ENCODE measurements at places on chromosomes 13 and 19. TPM values are rescaled to one million over a fixed set of nuclear protein-coding genes. Genes with fewer than 3 reads are reported as not detected.
A peak's percentile ranks its signal among the peaks of the same experiment; 100 is the strongest.

Gene GPR183
- polyA plus RNA-seq: 1.9 TPM

Gene ZNF555
- 11.0 TPM for polyA plus RNA-seq

Gene ADGRE2
- 0.48 TPM for polyA plus RNA-seq

Gene ZNF560
- 0.38 TPM for polyA plus RNA-seq

Gene RUBCNL
- polyA plus RNA-seq: 2.3 TPM

Gene CABP5
- polyA plus RNA-seq: not detected

Gene CCNA1
- polyA plus RNA-seq: 0.70 TPM

Gene TTC9B
- not detected for polyA plus RNA-seq

Gene MYH14
- polyA plus RNA-seq: 27.2 TPM

Gene FFAR1
- 0.46 TPM for polyA plus RNA-seq

Gene DACH1
- 99.0 TPM for polyA plus RNA-seq

Gene DAND5
- polyA plus RNA-seq: 0.06 TPM

Gene ALOX5AP
- polyA plus RNA-seq: 2.5 TPM

Gene PABPC3
- 1.1 TPM for polyA plus RNA-seq

DNA sequence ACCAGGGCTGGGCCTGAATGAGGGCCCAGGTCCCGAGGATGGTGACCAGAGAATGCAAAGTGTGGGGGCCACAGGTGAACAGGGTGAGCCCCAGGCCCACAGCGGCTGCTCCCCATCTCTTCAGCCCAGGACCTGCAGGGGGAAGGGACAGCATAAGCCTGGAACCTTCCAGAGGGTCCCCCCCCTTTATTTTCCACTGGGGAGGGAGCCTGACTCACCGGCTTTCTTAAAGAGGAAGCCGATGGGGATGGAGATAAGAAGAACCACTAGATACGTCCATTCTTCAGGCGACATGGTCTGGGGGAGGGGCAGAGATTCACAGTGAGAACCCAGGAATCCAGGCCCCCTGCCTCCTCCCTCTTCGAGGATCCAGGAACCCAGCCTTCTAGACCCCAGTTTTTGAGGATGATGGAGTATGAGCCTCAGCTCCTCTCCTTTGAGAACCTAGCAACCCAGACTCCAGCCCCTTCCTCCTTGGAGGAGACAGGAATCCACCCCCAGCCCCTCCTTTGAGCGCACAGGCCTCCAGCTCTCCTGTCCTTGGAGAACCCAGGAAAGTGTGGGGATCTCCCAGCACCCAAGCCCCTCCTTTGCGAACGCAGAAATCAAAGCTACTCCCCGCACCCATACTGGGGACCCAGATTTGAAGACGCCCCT is 1.0 kb downstream of the MBOAT7 start:
- no peak for DNase-seq

DNA sequence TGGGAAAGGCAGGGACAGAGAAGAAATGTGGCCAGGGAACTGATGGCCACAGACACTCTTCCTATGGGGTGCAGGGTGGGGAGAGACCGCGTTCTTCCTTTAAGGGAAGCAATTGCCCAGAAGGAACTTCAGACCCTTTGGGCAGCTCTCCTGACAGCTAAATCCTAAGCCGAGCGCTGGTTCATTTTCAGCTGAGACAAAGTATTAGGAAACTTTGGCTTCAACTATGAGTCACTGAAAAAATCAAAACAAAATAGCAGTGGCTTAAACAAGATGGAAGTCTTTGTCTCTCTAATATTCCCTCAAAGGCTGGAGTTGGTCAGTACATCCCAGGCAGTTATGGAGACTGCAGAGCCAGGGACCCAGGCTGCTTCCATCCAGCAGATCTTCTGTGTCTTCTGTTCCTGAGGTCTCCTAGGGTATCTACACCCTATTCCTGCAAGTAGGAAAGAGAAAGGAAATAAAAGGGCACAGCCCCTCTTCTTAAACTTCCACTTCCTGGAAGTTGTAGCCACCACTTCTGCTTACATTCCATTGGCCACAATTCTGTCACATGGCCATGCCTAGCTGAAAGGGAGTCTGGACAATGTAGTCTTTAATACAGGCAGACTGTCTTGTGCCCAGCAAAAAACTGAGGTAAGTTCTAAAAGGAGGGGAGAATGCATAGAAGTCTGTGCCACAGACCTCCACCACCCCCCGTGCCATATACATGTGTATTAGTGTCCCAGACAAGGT is 163.5 kb downstream of the KATNAL1 start:
- no peak for DNase-seq

GRCh38 chr19:40387155-40387554 is 2.8 kb downstream of the HIPK4 start:
- DNase-seq: no peak

GRCh38 chr19:7705387-7706187 is 3.7 kb upstream of the FCER2 start:
- DNase-seq: no peak

- DNase-seq: no peak
Observed at GRCh38 chr19:55655648-55656040, 809 bp downstream of the U2AF2 start.

GRCh38 chr13:80160110-80160509 is 180.8 kb downstream of the SPRY2 start:
- no peak for DNase-seq

- DNase-seq: no peak
Observed at GRCh38 chr19:2227415-2228156, 8.5 kb downstream of the PLEKHJ1 start.

- peak; percentile 63 for DNase-seq
Observed at GRCh38 chr19:34963573-34964406, at the start of gene ZNF792. Gene ZNF792, minus strand, starts transcription at chr19:34964229. Its CDS starts 567 bp downstream, at chr19:34963662.

- DNase-seq: no peak
Observed at GRCh38 chr13:68369739-68370138, 1139.6 kb upstream of the PCDH9 start.

DNA sequence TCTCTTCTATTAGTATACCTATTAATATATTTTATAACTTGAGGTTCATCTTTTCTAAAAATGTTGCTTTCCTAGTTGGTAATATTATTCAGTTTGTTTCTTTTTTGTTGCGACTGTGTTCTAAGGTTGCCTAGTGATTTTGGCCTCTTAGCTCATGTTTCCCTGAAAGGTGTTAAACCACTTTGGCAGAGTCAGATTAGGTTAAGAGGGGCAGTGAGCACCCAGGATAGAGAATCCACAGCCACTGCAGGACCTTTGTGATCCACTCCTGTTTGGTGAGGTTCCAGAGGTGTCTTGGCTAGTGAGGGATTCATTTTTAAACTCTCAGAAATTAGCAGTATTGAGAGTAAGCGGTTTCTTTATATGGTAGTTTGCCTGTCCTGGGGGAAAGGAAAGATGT is 14.9 kb upstream of the GPR18 start:
- DNase-seq: no peak

DNA sequence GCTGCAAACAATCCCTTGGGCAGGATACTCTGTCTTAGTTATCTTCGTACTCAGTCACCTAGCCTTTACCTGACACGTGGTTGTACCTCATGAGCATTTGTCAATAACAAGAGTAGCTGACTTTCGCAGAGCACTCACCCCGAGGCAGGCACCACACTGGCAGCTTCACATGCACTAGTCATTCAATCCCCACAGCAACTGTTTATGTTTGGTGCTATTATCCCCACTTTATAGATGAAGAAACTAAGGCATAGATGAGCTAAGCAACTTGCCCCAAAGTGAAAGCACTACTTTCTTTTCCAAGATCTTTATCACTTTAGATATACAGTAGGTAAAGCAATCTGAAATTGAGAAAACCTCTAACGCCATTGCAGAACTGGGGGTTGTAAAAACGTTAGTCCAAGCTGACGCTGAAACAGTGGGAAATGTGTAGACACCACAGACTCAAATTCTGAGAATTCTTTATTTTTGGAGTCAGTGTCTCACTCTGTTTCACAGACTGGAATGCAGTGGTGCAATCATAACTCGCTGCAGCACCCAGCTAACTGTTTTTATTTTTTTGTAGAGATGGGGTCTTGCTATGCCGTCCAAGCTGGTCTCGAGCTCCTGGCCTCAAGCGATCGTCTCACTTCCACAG is 446.0 kb downstream of the FOXO1 start:
- DNase-seq: no peak

- no peak for DNase-seq
Observed at GRCh38 chr13:21934284-21934683, 263.4 kb downstream of the FGF9 start.

DNA sequence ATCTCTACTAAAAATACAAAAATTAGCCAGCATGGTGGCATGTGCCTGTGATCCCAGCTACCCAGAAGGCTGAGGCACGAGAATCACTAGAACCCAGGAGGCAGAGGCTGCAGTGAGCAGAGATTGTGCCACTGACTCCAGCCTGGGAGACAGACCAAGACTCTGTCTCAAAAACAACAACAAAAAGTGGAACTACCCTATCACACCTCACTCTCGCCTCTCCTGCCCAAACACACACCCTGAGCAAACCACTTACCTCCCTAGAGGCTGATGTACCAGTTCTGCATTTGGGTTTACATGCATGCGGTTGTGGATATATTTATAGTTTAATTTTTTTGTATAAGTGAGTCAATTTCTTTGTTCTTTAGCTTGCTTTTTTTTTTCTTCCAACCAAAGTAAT is 7.7 kb upstream of the PTOV1 start:
- no peak for DNase-seq

- no peak for DNase-seq
Observed at GRCh38 chr13:96771486-96772367, 222.5 kb downstream of the OXGR1 start.

DNA sequence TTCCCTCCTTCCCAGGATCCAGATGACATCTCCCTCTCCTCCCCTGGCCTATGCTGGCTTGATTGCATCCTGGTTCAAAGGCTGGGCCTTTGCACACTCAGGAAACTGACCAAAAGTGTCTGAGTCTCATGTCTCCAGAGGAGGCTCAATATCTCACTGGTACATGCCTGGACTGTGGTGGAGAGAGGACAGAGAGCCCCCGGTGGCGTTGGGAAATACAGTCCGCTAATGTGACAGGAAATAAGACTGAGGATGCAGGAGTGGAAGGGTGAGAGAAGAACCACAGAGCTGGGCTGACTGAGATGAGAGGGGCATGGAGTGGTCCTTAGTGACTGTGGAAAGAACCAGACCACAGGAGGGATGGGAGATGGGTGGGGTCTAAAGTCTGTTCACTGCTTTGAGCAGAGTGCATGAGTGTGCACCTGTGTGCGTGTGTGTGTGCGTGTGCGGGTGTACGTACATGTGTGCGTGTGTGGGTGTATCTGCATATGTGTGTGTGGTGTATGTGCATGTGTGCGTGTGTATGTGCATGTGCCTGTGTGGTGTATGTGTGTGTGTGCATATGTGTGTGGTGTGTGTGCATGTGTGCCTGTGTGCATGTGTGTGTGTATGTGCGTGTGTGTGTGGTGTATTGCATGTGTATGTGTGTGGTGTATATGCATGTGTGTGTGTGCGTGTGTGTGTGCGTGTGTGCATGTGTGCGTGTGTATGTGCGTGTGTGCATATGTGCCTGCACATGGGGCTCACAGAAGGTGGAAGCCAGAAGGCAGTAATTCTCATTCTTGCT is 1.9 kb downstream of the SIGLEC5 start:
- DNase-seq: no peak

GRCh38 chr19:55080121-55080967 is 4.7 kb downstream of the EPS8L1 start:
- DNase-seq: no peak

DNA sequence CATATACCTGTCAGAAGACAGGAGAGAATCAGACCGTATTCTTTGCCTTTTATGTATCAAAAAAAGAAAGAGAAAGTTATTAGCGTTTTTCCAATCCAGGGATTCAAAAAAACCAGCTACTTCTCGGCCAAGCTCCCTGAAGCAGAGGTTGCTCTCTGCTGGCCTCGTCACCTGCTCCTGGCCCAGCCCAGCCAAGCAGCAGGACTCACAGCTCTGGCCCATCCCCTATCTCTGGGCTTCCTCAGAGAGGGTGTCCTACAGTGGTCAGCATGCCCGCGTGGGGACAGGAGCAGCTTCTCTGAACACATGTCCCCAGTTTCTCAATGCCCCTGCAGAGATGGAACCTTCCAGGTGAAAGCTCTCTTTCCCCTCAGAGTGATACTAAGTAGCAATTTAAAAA is 209.0 kb downstream of the URI1 start:
- no peak for DNase-seq

DNA sequence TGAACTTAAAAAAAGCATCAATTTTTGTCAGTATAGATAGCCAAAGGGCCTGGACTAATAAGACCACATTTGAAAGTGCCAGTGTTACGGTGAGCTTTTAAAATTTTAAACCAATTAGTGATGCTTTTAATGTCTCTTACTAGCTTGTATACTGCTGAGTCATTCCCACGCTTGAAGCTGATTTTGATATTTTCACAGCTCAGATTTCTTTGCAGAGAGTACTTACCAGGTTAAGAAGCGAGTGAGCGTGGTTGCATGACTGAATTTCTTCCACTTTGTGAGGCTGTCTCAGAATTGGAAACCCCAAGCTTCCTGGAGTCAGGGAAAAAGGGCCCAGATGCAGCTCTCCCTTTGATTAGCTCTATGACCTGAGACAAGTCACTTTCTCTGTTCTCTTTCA is 74.5 kb upstream of the NBEA start:
- no peak for DNase-seq

DNA sequence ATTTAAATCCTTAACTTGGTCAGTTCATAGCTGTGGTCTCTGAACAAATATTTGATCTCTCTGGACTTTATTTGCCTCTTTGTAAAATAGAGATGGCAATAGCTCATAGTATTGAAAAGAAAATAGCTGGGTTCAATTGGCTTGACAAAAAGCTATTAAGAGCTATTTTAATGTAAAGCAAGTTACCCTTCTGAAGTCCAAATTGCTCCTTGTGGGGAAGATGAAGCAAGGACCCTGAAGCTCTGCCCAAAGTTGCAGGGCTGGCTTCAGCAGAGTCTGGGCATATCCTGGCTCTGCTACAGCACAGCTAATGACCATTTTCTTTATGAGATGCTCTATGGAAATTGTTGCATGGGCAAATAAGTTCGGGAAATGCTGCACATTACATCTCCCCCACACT is 484.5 kb downstream of the TDRD3 start:
- no peak for DNase-seq

DNA sequence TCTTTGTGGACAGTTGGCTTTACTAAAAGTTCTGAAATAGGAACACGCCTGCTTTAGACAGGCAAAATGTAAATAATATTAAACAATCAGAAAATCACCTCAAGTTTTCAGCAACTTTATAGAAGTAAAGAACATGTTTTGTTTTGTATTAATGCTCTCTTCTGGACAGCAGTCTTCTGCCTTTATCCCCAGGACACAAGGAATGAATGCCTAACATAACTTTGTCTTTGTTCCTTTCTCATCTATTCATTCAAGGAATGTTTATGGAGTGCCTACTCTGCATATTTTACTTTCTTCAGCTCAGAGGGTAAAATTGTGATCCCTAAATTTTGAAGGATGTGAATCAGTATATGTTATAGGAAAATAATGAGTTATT is 325.4 kb downstream of the FOXO1 start:
- no peak for DNase-seq

DNA sequence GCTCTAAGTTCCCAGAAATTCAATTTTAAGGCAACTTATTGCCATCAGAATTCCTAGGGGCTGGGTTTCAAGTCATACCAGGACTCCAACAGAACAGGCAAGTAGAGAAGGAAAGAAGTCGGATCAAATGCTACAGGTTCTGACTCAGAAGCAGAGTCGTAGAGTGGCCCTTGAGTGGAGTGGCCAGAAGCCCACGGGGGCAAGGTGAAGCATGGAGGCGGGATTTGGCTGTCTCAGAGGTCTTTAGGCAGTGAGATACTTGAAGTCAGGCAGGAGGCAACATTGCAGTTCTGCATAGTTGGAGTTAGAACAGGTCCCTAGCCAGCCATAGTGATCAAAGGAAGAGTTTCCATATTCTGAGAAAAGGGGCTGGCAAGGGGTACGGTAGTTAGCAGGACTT is 111.6 kb downstream of the NHLRC3 start:
- DNase-seq: no peak

GRCh38 chr13:73058432-73058735 is 421 bp upstream of the KLF5 start:
- no peak for DNase-seq

GRCh38 chr19:53847555-53847954 is 20.1 kb upstream of the MYADM start:
- DNase-seq: no peak
